GM23248 (cell line): ENCODE measurements at places on chromosomes 1 and 21. TPM values are rescaled to one million over a fixed set of nuclear protein-coding genes. Genes with fewer than 3 reads are reported as not detected.

- H3K27me3 ChIP-seq: no peaks in the 10 kb centered on the region
- no peaks in the 10 kb centered on the region for H3K36me3 ChIP-seq
- no peak for DNase-seq
- H3K27ac ChIP-seq: no peak overlapping the region
- no peak overlapping the region for H3K4me3 ChIP-seq
These were observed 106.6 kb downstream of the ACTL8 start for GRCh38 chr1:17861685-17862084.

- H3K4me3 ChIP-seq: no peak overlapping the region
- no peaks in the 10 kb centered on the region for H3K27me3 ChIP-seq
- no peaks in the 10 kb centered on the region for H3K36me3 ChIP-seq
These were observed 22.2 kb downstream of the C1orf21 start for GRCh38 chr1:184409011-184409410.

DNA sequence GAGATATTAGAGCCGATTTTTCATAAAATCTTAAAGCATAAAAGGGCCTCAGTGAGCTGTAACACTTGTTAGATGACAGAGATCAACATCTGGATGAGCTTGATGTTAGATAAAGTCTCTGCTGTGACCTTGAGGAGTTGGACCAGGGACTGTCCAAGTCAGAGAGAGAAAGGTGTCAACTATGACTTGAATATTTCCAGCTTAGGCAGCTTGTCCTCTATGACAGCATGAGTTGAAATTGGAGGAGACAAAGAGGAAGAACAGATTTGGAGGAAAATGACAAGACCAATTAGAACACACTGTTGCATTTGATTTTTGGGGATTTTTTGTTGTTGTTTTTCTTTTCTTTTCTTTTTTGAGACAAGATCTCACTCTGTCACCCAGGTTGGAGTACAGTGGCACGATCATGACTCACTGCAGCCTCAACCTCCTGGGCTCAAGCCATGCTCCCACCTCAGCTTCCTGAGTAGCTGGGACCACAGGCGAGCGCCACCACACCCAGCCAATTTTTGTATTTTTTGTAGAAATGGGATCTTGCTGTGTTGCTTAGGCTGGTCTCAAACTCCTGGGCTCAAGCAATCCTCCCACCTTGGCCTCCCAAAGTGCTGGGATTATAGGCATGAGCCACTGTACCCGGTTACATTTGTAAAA lies 35.3 kb upstream of the CLIC4 start:
- peaks cover 60% of the 10 kb centered on the region for H3K4me1 ChIP-seq
- H3K4me3 ChIP-seq: no peak overlapping the region
- peak overlapping the region; percentile 33; the same call in 1 of the 2 replicates for H3K27ac ChIP-seq
- no peaks in the 10 kb centered on the region for H3K27me3 ChIP-seq
- no peaks in the 10 kb centered on the region for H3K36me3 ChIP-seq

DNA sequence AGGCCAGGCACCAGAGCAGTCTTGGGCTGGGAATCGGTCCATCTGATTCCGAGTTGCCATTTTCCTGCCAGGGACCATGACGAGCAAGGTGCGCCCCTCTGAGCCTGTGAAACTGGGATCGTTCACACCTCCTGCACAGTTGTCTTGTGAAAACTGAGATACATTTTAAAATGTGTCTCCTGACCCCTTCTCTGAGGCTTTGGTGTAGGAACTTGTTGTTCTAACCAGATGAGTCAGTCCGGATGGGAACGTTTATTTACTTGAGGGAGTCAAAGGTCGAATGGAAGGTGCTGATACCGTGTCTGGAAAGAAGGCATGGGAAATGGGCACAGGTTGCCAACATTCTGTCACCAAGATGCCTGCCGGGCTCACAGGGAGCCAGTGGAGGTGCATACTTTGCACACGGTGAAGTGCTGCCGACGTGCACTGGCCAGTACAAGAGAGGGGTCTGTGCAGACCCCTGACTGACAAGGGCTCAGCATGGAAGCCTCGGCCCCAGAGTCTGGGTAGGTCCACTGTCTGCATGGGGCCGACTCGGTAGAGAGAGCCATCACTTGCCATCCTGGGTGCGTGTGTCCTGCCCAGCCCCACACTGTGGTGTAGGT lies 7.4 kb upstream of the KCNN3 start:
- H3K27me3 ChIP-seq: peaks cover 18% of the 10 kb centered on the region
- H3K4me3 ChIP-seq: no peak overlapping the region
- no peaks in the 10 kb centered on the region for H3K36me3 ChIP-seq
- DNase-seq: no peak
- H3K27ac ChIP-seq: no peak overlapping the region
- H3K4me1 ChIP-seq: no peaks in the 10 kb centered on the region

Gene PROK1
- not detected in 2 replicates for polyA plus RNA-seq

DNA sequence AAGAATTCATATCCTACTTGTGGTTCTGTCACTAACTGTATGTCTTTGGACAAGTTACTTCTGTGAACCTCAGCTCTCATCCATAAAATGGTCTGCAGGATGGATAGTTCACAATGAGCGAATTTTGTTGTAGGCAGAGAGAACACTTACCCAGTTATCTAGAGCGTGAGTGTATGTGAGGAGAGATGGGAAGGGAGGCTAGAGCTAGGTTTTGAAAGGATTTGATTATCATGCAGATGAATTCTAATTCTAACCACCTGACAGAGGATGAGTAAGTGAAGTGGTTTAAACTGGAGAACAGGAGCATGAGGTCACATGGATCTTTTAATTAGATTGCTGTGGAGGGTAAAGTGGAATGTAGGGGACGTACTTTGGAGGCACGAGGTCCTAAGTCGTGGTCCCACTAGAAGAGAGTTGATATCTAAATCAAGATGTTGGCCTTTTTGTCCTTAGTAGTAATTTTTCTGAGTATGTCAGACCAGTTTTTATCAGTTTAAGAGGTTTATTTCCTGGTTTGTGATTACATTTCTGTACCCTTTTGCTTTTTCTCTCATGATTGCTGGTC lies 5.0 kb downstream of the SUCO start:
- peak; percentile 35 for DNase-seq
- H3K36me3 ChIP-seq: no peaks in the 10 kb centered on the region
- H3K27ac ChIP-seq: no peak overlapping the region

DNA sequence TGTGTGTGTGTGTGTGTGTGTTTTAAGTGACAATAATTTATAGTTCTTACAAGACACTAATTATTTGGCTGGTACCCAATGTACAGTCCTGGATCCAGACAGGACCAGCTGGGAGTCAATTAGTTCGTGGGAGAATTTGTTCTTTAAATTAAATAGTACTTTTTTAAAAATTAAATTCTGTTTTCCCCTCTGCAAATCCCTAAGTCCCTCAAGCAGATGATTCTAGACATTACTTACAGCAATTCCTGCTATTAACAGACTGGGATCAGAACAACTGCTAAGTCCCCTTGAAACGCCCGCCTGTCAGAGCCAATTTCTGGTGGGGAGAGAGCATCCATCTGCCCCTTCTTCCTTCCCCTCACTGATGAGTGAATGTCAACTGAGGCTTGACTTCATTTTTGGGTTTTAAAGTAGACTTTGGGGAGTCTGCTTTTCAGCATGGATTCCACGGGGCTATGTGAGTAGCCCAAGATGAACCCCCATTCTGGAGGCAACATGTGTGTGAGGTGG lies 83.9 kb downstream of the SMYD2 start:
- DNase-seq: no peak
- H3K4me3 ChIP-seq: no peak overlapping the region
- no peaks in the 10 kb centered on the region for H3K27me3 ChIP-seq
- peak overlapping the region; percentile 50; the same call in 1 of the 2 replicates for H3K27ac ChIP-seq

- no peaks in the 10 kb centered on the region for H3K36me3 ChIP-seq
- no peak for DNase-seq
- no peaks in the 10 kb centered on the region for H3K27me3 ChIP-seq
- no peak overlapping the region for H3K4me3 ChIP-seq
- H3K27ac ChIP-seq: no peak overlapping the region
These were observed 325.2 kb upstream of the NRIP1 start for GRCh38 chr21:15390049-15390448.

GRCh38 chr1:114078116-114078515 lies 75.6 kb downstream of the SYT6 start:
- H3K36me3 ChIP-seq: no peaks in the 10 kb centered on the region
- no peak overlapping the region for H3K4me3 ChIP-seq
- no peaks in the 10 kb centered on the region for H3K4me1 ChIP-seq
- no peak overlapping the region for H3K27ac ChIP-seq

- H3K36me3 ChIP-seq: no peaks in the 10 kb centered on the region
- no peak overlapping the region for H3K4me3 ChIP-seq
- no peaks in the 10 kb centered on the region for H3K4me1 ChIP-seq
- no peak overlapping the region for H3K27ac ChIP-seq
These were observed 224.2 kb downstream of the FOXD2 start for GRCh38 chr1:47662068-47662467.
